ENCODE measurements at places on chromosomes 1 and 21. TPM values are rescaled to one million over a fixed set of nuclear protein-coding genes. Genes with fewer than 3 reads are reported as not detected.

Gene LGR6
- total RNA-seq, result 0.54 TPM

Gene PARS2
- total RNA-seq, result 7.3 TPM

GRCh38 chr1:54601730-54602129 is 21.6 kb downstream of the FAM151A start:
- DNase-seq, result no peak

GRCh38 chr1:159211331-159212136 is 6.9 kb downstream of the ACKR1 start:
- peak; percentile 80 for DNase-seq

DNA sequence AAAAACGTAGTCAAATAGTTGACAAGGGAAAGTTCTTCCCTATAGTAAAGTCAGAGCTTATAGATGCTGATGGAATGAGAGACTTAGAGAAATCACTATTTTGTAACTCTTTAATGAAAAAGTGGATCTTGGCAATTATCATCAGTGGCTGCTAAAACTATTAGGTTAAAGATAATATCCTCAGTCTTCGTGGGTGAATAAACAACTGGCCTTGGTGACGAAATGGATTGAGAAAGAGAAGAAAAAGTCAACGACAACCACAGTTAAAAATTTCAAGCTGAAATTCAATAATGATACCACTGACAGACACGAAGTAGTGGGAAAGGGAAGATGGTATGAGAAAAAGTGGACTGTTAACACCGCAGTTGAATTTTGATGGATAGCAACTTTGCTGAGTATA is 90.0 kb upstream of the GNG4 start:
- DNase-seq, result no peak

DNA sequence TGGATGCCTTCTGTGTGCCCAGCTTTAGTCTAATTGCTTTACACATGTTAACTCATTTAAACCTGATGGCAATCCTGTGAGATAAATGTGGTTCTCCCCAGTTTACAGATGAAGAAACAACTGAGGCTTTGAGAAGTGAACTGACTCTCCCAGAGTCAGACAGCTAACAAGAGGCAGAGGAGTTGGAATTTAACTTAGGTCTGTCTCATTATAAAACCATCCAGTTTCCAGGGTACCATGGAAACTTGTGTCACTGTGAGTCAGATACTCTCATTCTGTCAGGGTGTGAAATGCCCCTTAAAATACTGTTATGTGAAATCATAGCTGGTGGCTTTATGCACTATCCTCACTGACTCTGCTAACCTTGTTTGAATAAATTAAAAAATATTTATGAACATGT is 206.6 kb downstream of the PBX1 start:
- no peak for DNase-seq

- DNase-seq, result peak; percentile 84
Observed at GRCh38 chr1:923131-923990, at the start of gene SAMD11. SAMD11 (plus strand) TSS chr1:923923; CDS start chr1:924432, 509 bp downstream.

DNA sequence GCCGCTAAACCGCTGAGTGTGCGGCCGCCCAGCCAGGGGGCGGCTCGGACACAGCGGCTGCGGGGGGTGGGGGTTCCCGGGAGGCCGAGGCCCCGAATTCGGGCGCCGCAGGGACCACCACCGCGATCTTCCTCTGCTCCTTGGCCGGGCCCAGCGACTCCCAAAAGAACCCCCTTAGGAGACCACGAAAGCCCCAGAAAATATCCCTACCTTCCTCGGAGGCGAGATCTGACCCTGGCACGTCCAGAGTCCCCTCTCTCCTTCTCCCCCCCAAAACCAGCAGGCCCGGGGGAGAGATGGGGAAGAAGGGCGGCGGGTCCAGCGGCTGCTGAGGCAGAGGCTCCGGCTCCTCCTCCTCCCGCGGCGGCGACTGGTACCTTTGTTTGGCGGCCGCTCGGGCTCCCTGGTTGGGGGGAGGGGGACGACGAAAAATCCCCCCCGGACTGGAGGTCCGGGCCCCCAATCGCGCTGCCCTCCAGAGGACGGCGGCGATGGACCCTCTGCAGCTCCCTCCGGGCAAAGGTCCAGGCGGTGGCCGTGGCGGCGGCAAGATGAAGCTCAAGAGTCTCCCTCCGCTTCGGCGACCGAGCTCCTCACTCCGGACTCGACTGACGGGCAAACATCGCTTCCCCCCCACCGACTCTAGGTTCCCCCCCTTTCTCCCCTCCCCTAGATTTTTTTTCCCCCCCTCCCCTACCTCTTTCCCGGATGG is at the start of gene ARID4B:
Gene ARID4B, minus strand, starts transcription at position 621 of the 712 bp plus-strand sequence. CDS start 1,260 bp downstream, outside the sequence.
- DNase-seq, result no peak

GRCh38 chr21:41234569-41234968 is 66.6 kb downstream of the BACE2 start:
- DNase-seq, result no peak

DNA sequence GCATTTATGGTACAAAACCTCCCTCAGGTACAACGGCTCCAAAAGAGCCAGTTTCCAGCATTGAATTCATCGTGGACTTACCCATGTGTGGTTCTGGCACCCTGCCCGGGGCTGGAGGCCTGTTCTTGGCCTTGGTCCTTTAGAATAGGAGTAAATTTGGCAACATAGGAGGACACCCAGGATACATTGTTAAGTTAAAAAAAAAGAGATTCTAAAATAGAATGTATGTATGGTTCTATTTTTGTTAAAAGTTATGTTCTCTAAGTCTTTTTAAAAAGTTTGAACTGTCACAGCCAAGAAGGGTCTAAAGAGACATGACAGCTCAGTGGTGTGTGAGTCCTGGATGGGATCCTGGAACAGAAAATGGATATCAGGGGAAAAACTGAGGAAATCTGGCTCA is 25.9 kb downstream of the EPHX1 start:
- no peak for DNase-seq

GRCh38 chr1:36419140-36419539 is 21.4 kb upstream of the LSM10 start:
- DNase-seq, result no peak

All from hematopoietic multipotent progenitor cell (in vitro differentiated cells).